Esophagus (tissue), 2 donors: ENCODE measurements at places on chromosomes 7 and 10. TPM values are rescaled to one million over a fixed set of nuclear protein-coding genes. Genes with fewer than 3 reads are reported as not detected.

Gene CNTNAP2
- 0.41 TPM for polyA plus RNA-seq

Gene FAM25G
- 123 TPM for polyA plus RNA-seq

Gene XRCC2
- 1.1 TPM for polyA plus RNA-seq

Gene TRIM50
- 0.02 TPM for polyA plus RNA-seq

Gene MMRN2
- polyA plus RNA-seq: 4.1 TPM

Gene GPR26
- not detected for polyA plus RNA-seq

Gene GRID2IP
- polyA plus RNA-seq: 0.44 TPM

Gene TMEM273
- 4.7 TPM for polyA plus RNA-seq

Gene HOXA6
- 0.19 TPM for polyA plus RNA-seq

Gene DNAJC30
- polyA plus RNA-seq: 3.9 TPM

Gene HSPA12A
- 1.7 TPM for polyA plus RNA-seq

Gene PRSS2
- polyA plus RNA-seq: 0.61 TPM

Gene SNX10
- polyA plus RNA-seq: 0.44 TPM

Gene ERV3-1
- polyA plus RNA-seq: 7.3 TPM

Gene VSTM2A
- not detected for polyA plus RNA-seq

Gene ANKRD1
- polyA plus RNA-seq: 0.96 TPM

Gene TAS2R41
- not detected for polyA plus RNA-seq

Gene GHRHR
- polyA plus RNA-seq: not detected

Gene WDFY4
- 0.79 TPM for polyA plus RNA-seq

Gene KLF14
- not detected for polyA plus RNA-seq

Gene SPDYE6
- 0.22 TPM for polyA plus RNA-seq

Gene TMEM139
- polyA plus RNA-seq: 2.2 TPM

Gene NEUROG3
- polyA plus RNA-seq: not detected

Gene BTBD16
- polyA plus RNA-seq: 0.20 TPM

Gene PLAU
- 13.7 TPM for polyA plus RNA-seq

Gene MOGAT3
- polyA plus RNA-seq: not detected

Gene CYP17A1
- not detected for polyA plus RNA-seq

Gene LIPN
- polyA plus RNA-seq: 1.0 TPM

Gene TFEC
- polyA plus RNA-seq: 0.16 TPM

Gene UNC5B
- 7.6 TPM for polyA plus RNA-seq

Gene C10orf105
- 0.04 TPM for polyA plus RNA-seq

Gene ACBD7
- polyA plus RNA-seq: 0.10 TPM

Gene GOLGA7B
- 1.7 TPM for polyA plus RNA-seq

Gene CFAP69
- polyA plus RNA-seq: 3.1 TPM

Gene GPR85
- 0.39 TPM for polyA plus RNA-seq

Gene INSYN2A
- polyA plus RNA-seq: not detected
